HepG2 (cell line): ENCODE measurements at places on chromosomes 1 and 21.

GRCh38 chr1:46452931-46453325 is 36.7 kb upstream of the DMBX1 start:
- no peak for DNase-seq

DNA sequence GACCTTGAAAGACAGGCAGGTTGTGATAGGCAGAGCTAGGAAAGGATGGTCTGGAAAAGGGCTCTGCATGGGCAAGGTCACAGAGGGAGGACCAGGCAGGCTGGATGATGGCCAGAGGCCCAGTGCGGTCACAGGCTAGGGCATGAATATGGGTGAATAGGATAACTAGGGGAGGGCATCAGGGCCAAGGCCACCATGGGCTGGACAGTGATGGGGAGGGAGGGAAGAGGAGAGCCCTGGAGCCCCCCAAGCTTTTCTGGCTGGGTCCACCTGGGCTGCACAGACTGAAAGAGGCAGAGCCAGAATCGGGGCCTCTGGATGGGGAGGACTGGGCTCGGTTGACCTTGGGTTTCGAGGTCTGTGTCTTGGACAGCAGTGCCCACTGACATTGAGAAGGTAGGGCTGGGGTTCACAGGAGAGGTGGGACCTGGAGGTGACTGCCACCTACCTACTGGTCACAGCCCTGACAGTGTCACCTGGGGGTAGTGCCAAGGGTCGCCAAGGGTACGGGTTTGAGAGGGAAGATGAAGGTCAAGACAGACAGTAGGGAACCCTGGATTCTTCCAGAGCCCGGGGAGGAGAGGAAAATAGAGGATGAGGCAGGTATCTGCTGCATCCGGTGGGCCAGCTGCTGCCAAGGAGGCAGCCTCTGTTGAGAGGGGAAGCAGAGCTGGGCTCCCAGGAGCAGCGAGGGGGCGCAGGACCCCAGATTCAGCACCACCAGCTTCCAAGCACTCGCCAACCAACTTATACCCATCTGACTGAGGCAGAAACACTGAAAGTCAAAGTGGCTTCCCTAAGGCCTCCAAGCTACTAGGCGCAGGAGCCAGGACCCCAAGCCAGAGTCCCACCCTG is 6.1 kb upstream of the NPHP4 start:
- DNase-seq, result no peak

GRCh38 chr21:16162953-16163352 is 433.2 kb downstream of the USP25 start:
- no peak for DNase-seq

GRCh38 chr1:185157599-185158412 is 839 bp downstream of the SWT1 start:
- no peak for DNase-seq

DNA sequence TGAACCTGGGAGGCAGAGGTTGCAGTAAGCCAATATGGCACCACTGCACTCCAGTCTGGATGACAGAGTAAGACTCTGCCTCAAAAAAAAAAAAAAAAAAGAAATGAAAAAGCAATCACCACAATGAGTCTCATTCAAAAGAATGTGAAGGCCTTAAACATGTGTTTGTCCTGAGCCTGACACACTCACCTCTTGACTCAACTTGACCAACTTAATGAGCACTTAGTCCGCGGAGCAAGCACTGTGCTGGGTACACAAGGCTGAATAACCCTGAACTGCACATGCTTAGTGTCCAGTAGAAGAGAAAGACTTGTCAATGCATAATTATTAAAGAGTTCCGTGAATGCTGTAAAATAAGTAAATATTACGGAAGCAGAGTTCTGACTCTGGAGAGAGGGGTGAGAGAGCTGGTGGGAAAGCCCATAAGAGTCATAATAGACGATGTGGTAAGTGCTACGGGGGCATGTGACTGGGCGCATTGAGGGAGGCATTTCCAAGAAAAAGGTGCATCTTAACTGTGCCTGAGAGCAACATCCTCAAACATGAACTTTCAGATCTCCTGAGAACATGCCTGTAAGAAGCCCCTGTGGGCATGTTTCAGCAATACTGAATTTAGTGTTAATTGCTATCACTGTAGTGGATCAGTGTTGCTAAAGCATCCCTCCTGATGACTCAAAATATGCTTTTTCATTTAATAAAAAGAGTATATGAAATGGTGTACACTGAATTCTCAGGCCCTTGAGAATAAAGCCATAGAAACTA is 27.2 kb downstream of the MCOLN2 start:
- no peak for DNase-seq

DNA sequence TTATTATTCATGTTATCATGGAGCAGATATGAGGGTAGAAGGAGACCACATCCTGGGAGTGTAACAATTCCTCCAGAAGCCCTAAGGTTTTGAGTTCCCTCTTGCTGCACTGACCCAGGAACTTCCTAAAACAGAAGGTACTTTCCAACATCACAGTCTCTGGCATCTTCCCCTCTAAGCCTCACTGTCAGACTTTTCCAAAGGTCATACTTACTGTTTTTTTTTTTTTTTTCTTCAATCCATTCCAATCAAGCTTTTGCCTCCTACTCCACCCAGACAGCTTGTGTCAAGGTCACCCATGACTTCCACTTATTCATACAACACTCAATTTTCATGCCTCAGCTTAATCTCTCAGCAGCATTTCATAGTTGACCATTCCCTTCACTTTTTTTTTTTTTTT is 18.4 kb upstream of the UQCRHL start:
- no peak for DNase-seq

GRCh38 chr1:162276493-162276892 is 100.2 kb downstream of the SPATA46 start:
- DNase-seq, result peak; percentile 50

DNA sequence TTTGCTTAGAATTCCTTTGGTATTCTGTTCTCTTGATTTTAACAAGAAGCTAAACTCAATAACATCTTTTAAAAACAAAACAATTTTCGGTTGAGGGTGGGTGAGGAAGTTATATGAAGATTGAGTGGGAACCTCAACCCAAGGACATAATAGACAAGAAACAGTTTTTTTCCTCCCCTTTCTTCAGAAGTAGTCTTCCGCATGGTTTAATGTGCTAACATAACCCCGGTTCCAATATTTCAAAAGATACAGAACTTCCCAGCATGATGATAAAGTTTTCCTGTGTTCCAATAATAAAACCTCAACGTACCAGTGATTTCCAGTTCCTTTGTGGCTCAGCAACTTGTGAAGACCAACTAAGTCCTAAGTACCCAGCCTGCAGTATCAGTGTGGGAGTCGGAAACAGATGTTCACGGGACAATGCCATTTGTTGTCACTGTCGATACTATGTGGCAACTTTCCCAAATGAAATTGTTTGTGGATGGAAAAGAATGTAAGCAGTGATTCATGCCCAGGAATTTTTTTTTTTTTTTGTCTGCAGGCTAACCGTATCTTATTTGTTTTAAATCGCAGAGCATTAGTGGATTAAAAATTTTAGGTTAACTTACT is 48.5 kb downstream of the NR5A2 start:
- peak; percentile 58 for DNase-seq

- DNase-seq, result no peak
Measured at GRCh38 chr1:98482611-98483010, 178.9 kb upstream of the SNX7 start.

DNA sequence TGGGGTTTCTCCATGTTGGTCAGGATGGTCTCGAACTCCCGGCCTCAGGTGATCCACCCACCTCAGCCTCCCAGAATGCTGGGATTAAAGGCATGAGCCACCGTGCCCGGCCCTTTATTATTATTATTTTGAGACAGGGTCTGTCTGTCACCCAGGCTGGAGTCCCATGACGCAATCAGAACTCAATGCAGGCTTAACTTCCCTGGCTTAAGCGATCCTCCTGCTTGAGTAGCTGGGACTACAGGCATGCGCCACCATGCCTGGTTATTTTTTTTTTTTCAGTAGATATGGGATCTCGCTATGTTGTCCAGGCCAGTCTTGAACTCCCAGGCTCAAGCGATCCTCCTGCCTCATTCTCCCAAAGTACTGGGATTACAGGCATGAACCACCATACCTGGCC is 47.1 kb upstream of the CITED4 start:
- no peak for DNase-seq

DNA sequence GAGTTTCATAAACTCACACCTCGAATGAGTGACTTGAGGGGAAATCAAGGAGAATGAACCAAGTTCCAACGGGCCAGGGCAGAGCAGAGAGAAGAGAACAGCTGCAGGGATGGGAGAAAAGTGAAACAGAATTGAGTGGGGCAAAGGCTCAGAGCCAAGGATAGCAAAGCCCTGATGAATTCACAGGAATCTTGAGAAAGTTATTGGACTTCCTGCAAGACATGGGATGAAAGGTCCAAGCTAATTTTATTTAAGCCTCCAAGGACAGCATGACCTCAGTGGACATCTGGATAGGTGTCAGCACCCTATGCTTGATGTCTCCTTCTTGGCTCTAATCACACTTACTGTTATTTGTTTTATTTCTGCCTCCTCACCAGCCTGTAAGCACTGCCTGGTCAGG is 43.0 kb upstream of the RAVER2 start:
- no peak for DNase-seq

- DNase-seq, result no peak
Measured at GRCh38 chr1:68826836-68827235, 330.0 kb upstream of the DEPDC1 start.

DNA sequence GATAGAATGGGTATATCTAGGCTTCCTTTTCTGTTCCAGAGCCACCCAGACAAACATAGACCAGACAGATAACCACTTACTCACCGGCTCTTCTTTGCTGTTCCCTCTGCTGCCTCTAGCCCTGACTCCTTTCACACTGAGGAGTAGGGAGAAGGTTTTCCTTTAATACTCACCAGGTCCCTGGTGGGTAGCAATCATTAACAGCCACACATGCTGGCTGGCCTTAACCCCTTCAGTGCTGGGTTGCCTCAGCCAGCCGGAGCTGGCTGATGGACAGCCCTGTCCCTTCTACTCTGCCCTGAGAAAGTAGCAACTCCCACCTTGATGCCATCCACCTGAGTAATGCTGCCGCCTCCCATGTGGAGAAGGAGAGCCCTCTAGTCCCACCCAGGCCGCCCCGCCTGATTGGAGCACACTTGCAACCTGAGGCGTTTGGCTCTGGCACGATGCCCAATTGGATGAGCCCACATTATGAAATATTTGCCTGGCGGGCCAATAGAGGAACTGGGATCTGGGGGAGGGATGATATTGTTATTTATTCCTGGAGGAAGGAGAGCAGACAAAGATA is 71.6 kb downstream of the PLEKHA6 start:
- peak; percentile 79 for DNase-seq

GRCh38 chr1:201742955-201743805 is 85.8 kb upstream of the IPO9 start:
- no peak for DNase-seq

DNA sequence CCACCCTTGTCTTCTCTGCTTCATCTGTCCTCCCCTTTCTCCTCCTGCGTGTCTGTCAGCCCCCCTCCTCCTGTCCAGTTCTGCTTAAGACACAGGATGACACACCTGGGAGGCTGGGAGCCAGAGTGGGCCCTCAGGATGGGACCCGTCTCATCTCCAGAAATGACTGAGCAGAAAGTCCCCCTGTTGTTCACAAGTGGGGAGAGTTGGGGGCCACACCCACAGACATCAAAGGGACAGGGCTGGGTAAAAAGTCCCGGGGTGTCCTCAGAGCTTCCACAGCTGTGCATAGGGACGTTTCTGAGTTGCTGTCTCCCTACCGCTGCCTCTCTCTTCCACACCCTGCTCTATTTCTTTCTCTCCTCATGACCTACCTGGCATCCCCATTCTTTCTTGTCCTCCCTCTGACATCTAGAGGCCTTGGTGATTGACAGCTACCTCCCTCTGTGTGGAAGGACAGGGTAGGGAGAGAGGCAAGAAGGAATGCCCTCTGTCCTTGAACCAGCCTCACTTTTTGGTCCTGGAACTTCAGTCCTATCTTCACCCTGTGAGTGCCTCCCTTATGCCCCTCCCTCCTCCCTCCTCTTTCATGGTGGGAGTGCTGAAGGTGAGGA is 19.5 kb upstream of the SH2D2A start:
- no peak for DNase-seq

GRCh38 chr1:215273838-215274516 is 191.4 kb downstream of the KCNK2 start:
- no peak for DNase-seq

- DNase-seq, result no peak
Measured at GRCh38 chr1:108067884-108068540, 103.0 kb upstream of the VAV3 start.

GRCh38 chr1:6466023-6466422 is at the start of gene TNFRSF25:
Gene TNFRSF25 (minus strand): TSS chr1:6466173. CDS start chr1:6466107, 66 bp downstream.
- no peak for DNase-seq

GRCh38 chr1:115927971-115928370 is 48.3 kb upstream of the SLC22A15 start:
- DNase-seq, result no peak

DNA sequence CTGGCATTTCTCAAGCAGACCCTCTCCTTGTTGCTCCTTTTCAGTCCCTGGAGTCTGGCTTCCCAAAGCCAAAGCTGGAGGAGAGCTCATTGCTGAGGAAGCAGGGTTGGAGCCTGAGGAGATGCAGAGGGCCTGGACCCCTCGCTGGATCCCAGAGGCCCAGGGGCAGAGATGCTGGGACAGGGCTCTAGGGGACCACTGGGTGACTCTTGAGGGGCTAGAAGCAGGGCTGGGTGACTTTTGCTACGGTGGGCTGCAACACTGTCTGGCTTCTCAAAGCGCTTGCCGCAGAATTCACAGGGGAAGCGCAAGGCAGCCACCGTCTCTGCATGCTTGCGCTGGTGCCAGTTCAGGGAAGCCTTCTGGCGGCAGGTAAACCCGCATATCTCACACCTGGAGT is 8.8 kb downstream of the ZNF692 start:
- no peak for DNase-seq
